Stimulated activated CD4-positive, alpha-beta T cell treated with anti-CD3 and anti-CD28 coated beads, Interleukin-4, amount 100 ng/mL, for 1 hour (primary cell): ENCODE measurements at places on chromosomes 2 and 18.

- no peak for DNase-seq
These were observed 123.2 kb downstream of the CAPN13 start for GRCh38 chr2:30684026-30684425.

DNA sequence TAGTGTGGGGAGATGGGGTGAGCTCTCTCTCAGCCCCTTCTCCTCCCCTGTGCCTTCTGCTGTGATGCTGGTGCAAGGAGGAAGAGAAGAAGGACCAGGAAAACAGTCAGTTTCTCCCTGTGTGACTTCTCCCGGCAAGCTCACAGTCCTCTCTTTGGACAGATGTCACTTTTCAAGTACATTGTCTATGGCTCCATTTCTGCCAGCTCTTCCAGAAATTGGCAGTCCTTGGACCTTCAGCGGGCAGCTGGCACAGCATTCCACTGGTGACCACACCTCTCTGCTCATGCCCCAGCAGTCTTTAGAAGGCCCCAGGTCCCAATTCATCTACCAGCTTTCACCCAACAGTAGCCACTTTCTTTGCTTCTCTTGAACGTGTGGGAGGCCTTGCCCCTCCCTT lies 63.9 kb downstream of the AOX1 start:
- no peak for DNase-seq

DNA sequence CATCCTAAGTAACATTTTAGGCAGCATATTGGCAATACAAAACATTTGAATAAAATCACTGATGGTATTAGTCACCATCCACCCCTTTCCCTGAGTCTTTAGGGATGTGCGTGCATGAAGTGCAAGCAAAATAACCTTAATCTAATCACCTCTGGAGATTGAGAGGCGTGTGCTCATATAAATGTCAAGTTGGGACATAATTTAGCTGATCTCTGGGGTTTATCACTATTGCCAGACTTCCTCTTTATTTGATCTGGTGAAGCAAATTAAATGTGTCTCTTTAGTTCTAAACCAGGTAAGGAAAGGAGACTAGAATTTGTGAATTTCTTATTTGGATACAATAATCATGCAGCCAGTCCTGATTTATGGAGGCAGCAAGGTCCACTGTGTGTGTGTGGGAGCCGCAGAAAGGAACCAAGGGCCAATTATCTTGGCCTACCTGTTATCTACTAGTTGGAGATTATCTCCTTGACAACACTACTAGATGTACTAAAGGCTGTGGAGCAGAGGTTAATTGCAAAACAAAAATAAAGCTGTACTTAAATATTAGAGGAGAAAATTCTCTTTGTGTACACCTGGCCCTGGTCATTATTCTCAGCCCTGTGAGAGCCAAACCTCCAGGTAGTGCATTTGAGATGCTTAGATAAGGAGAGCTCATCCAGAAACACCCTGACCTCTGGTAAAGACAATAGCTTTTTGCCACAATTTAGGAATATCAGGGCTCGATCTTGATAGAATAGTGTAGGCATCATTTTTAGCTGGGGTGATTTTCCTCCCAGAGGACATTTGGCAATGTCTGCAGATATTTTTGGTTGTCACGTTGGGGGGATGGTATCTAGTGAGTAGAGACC lies 78.2 kb downstream of the HRH4 start:
- no peak for DNase-seq

DNA sequence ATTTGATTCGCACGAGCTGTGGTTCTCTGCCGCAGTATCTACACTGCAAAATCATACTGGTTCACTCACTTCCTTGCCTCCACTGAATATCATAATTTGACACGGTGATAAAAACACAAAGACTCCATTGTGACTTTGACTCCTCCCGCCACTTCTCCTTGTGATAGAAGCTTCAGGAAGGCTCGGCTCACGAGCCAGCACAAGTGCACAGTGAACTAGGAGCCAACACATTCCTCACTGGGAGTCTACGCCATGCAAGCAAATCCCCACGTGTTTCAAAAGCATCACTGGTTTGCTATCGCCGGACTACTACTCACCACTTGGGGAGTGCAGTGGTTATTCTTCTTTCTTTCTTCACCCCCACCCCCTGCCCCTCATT lies 293.3 kb upstream of the PARD3B start:
- DNase-seq: no peak

DNA sequence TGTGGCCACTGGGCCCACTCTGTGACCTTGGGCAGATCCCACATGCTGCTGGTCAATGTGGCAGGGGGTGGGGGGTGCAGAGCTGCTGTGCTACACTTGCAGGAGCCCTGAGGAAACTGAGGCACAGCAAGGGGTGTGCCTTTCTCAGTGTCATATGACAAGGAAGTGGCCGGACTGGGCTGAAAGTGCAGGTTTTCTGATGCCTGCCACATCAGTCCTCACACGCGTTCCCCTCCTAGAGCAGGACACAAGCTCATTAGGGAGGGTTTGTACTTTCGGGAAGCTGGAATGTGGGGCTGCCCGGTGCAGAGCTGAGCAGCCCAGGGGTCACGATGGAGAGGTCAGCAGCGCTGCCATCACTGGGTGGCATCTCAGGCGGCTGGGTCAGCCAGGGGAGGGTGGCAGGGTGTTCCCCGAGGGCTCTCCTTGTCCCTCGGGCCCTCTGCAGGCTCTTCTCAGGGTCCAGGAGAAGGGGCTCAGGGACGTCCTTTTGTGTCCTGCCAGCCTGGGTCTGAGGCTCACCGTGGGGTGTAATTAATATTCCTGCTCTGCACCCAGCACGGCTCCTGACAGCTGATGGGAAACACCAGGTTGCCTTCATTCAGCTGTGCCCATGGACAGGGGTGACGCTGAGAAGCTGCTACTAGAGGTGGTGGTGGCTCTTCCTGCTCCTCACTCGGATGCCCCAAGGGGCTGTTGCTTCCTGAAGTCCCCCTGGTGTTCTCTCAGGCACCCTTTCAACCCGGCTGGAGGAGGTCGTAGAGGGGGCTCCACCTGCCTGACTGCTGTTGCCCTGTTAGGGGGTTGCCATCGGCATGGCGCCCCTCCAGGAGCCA lies 62.1 kb upstream of the HDAC4 start:
- no peak for DNase-seq

DNA sequence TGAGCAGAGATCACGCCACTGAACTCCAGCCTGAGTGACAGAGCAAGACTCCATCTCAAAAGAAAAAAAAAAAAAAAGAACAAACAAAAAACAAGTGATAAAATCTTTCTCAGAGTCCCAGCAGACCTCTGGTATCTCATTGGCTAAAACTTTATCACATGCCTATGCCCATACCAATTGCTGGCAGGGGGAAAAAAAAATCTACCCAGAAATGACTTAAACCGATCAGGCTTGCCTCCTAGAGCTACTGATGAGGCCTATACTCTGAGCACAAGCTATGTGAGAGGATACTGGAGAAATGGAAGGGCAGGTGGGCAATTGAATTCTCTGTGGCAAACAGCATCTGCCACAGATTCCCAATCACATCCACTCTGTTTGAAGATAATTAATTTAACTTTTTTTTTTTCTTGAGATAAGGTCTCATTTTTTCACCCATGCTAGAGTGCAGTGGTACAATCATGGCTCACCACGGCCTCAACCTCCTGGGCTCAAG lies 49.0 kb downstream of the FBXO36 start:
- DNase-seq: no peak

DNA sequence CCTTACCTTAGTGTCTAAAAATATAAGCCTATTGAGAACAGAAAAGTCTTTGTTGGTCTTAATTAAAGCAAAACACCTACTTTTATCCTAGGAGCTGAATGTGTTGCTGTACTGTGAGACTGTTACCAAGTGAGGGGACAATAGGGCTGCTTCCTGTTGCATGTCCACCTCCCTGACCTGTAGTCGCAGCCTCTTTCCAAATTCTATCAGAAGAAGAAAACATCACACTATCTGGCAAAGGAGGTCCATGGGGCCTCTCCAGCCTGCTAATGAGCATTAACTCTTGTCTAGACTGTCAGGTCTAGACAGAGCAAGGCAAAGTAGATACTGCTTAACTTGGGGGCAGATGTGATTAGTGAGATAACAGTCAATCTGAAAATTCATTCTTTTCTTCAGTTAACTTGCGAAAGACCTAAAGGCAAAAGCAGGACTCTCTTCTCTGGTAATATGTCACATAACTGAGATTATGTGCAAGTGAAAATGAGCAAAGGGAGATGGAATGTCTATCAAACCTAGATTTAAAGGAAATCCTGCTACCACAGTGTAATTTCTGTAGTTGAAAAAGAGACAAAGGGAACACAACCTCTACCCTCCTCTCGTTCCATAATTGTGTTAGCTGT lies 66.9 kb downstream of the CDH20 start:
- DNase-seq: no peak

- DNase-seq: no peak
These were observed 41.7 kb upstream of the DARS1 start for GRCh38 chr2:136027112-136027511.
